ENCODE measurements at places on chromosomes 2 and 18.

GRCh38 chr2:224819075-224819474 is 102.9 kb upstream of the CCDC195 start:
- DNase-seq: no peak

DNA sequence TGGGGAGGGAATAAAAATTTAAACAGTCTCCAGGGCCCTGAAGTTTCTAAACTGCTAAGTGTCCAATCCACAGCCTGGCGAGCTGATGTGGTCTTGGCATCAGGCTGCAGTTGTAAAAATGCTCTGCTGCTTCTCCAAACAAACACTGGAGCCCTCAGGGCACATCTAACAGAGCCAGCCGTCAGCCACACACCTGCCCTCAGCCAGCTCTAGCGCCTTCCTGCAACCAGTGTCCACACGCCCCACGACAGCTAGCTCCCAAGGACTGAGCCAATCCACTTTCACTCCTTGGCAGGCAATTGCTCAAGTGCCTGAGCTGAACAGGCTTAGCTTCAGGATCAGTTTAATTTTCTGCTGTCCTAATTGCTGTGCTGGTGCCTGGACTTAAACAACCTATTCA is 446.4 kb upstream of the RAB12 start:
- no peak for DNase-seq

DNA sequence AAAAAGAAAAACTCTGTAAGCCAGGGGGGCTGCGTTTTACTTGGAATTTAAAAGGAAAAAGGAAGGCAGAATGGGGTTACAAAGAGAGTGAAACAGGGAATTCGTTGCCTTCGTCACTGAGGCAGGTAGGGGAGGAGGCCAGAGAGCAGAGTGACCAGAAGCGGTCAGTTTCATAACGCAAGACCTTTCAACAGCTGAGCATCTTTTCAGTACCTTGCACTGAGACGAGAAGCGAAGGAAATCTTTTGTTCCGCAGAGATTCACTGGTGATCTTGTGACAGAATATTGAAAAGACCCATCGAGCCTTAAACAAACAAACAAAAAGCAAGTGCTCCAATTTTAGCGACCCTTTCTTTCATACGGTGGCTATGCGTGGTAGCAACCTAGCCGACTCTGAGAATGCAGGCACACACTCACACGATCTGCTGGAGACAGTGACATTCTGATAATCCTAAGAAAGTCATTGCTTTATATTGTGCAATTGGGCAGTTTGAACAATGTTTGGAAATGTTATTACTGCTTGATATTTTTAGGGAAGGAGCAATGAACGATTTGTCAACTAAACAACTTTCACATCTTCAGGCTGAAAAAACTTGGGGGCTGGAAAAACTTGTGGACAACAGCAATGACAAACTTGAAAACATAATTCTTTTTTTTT is 93.8 kb upstream of the ODC1 start:
- no peak for DNase-seq

- no peak for DNase-seq
Measured at GRCh38 chr2:231909631-231910030, 16.6 kb downstream of the NPPC start.

GRCh38 chr2:128584296-128584890 is 265.7 kb upstream of the HS6ST1 start:
- DNase-seq: no peak

DNA sequence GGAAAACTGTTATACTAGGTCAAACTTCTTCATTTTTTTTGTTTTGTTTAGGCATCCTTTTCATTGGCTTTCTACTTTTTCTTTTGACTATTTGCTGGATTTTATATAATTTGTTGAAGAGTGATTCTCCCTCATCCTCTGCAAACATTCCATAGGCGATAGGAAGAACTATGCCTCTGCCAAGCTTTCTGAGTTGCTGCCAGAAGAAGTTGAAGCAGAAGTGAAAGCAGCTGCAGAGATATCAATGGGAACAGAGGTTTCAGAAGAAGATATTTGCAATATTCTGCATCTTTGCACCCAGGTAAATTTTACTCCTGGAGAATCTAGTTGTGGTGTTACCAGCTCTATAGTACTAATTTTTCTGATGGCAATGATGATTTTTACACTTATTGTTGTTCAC is 25.4 kb downstream of the NOP58 start:
- no peak for DNase-seq

GRCh38 chr2:151556121-151556520 is 146.4 kb downstream of the RIF1 start:
- no peak for DNase-seq

DNA sequence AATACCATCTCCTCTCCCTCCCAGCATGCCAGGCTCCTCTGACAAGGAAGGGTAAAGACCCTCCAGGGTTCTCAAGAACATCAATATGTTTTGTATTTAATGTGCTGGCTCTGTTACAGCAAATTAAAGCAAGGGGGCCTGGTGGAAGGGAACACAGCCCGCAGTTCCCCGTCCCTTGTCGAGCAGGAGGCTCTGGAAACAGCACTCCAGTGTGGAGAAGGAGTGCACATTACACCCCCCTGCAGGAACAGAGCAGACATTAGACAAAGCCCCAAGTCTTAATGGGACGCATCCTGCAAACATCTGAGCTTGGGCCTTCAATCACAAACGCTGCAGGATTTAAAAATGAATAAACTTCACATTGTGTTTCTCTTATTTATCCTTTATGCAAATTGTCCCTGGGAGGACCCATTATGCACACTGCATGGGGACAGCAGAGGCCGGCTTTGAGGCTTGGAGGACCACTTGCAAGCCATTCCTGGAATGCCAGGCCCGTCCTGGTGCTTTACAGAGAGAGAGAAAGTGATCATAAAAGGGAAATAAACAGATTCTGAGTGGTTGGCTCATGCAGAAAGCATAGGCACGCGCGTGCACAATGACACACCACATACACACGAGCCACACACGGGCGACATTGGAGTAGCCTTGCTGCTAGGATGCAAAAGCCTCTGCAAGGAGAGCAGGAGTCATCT is 328.7 kb downstream of the SMAD2 start:
- no peak for DNase-seq

DNA sequence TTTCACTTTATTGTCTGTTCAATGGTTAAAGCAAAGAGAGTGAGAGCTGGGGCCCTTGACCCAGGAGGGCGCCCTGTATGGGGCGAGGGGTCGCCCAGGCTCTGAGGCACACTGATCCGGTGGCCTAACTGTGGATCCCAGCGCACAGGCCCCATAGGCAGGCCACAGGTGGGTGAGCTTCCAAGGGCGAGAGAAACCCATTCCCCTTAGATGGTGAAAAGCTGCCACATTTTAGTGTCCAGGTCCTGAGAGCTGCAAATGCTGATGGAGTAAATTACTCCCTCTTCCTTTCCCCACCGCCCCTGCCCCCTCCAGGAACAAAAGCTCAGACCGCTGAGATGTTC is 5.9 kb upstream of the DLX2 start:
- DNase-seq: no peak

GRCh38 chr2:183248866-183249567 is 124.8 kb downstream of the NUP35 start:
- no peak for DNase-seq

- no peak for DNase-seq
Measured at GRCh38 chr2:161104054-161104553, 56.1 kb upstream of the TANK start.

GRCh38 chr2:3413697-3414096 is 34.2 kb downstream of the TRAPPC12 start:
- no peak for DNase-seq

- DNase-seq: no peak
Measured at GRCh38 chr2:50648041-50648700, 383.8 kb downstream of the NRXN1 start.

DNA sequence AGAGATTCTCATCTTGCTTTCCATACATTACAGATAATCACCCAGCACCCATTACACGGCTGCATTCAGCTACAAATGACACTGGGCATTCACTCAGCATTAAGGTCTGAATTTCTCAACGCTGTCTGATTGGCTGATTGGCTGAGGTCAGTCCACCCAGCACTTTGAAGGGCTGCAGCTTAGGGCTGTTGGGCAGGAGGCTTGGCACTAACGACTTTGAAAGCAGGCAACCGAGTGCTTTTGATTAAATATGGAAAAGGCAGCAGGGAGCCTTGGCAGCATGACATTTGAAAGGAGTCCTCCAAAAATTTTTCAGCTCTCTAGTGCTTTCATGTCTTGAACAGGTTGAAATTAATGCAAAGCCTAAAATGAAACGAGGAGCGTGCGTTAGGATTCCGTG is 253.0 kb downstream of the DCDC2C start:
- no peak for DNase-seq

GRCh38 chr18:596288-596881 is 403 bp upstream of the CLUL1 start:
- no peak for DNase-seq

GRCh38 chr18:49697757-49698524 is 115.4 kb downstream of the ACAA2 start:
- DNase-seq: no peak

DNA sequence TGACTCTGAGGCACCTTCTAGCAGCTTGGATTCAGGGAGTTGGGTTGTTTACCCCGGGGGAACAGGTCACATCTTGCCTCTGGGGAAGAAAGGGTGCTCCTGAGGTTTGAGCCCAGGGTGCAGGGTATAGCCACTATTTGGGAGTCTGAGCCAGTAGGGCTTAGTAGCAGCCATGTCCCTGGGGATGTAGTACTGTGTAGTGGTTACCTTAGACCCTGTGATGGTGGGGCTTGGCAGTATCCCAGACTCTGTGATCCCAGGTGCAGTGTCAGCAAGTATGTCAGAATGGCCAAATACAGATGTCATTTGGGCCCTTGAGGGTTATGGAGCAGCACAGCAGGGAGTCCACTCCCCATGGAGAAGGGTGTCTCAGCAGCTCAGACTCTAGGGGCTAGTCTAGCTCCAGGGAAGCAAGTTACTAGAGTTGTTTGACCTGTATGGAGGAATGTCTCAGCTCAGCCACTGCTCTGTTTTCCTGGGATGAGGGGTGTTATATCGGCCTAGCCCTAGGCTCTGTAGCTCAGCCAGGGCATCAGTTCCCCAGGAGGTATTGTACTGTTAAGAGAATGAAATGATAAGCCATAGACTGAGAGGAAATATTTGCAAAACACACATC is 151.3 kb downstream of the UBR3 start:
- DNase-seq: no peak

GRCh38 chr2:75292826-75293225 is 93.5 kb upstream of the TACR1 start:
- no peak for DNase-seq

- DNase-seq: no peak
Measured at GRCh38 chr2:83584672-83585071, 874.4 kb downstream of the SUCLG1 start.

DNA sequence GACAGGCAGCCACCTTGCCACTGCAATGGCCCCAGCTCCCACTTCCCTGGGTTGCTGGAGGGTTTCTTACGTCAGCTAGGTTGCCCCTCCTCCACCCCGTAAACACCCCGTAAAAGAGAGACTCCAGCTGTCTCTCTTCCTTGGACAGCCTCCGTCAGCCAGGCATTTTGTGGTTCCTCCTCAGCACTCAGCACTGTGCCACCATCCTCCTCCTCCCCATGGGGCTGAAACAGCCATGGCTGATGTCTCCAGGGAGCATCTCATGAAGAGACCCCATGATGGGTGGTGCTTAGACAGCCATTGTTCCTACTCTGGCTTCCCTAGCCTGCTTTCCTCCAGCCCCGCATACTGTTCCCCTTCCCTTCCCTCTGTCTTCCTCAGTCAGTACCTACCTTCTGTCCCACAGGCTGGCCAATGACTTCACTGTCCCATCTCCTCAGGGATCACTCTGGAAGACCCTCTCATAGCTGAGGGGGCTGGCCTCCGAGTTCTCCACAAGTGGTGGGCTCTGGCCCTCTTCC is 143.3 kb upstream of the SIX3 start:
- DNase-seq: no peak

- DNase-seq: no peak
Measured at GRCh38 chr18:44186001-44186400, 494.7 kb upstream of the SETBP1 start.

DNA sequence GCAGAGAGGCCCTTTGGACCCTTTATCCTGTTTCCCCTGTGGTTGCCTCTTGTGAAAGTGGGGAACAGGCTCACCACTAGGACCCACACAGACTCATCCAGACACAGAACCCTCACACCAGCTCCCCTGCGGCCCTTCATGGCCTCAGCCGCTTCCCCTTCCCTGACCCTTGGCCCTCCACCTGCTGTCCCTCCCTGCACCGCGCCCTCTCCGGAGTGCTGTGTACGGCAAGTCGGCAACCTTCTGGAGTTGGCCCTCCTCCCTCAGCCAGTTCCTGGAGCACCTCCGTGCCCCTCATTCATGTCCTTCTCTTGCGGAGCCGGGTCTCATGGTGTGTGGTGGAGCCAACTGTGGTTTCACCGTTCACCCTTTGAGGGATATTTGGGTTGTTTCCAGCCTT is 44.0 kb downstream of the CTDP1 start:
- DNase-seq: no peak

- no peak for DNase-seq
Measured at GRCh38 chr2:187976986-187977333, 314.7 kb upstream of the GULP1 start.

DNA sequence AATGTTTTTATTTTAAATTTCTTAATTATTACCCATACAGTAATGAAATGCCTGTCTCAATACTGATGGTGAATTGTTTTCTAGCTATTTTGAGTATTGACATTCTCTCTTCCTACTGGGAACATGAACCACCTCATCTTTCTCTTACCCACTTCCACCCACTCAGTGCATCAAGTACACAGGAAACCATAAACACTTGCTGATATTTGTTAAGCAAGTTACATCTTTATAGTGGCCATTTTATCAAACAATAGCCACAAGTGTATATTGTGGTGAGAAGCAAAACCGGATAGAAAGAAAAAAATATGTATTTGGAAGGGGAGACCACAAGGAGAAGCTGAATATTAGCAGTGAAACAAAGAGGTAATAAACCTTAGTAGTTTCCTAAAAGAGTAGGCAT is 368.1 kb upstream of the HNRNPA3 start:
- no peak for DNase-seq

- DNase-seq: no peak
Measured at GRCh38 chr18:45270289-45270771, 344.9 kb upstream of the SLC14A2 start.

- no peak for DNase-seq
Measured at GRCh38 chr2:152620985-152621384, 96.3 kb downstream of the PRPF40A start.

GRCh38 chr2:202105025-202105424 is 32.0 kb downstream of the KIAA2012 start:
- DNase-seq: no peak

- DNase-seq: no peak
Measured at GRCh38 chr2:74028290-74028689, 43.6 kb downstream of the TET3 start.

DNA sequence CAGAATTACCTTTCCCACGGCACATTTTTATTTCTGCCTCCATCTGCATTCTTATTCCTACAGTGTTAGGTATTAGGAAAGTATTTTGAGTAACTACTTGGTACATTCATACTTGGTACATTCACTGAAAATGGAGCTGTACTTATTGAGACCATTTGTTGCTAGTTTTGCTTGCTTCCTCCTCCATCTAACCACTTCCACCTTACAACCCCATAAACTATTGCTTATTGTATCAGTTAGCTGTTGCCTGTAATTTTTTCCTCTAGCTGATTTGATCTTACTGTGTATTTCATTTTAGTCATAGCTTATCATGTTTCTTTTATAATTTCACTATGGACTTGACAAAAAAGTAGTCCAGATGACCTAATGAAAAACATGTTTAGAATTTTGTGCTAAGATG is 50.7 kb downstream of the AFTPH start:
- no peak for DNase-seq

GRCh38 chr2:28338046-28338817 is 54.4 kb upstream of the FOSL2 start:
- peak; percentile 65 for DNase-seq

- no peak for DNase-seq
Measured at GRCh38 chr2:105052773-105053172, 14.9 kb downstream of the MRPS9 start.

- no peak for DNase-seq
Measured at GRCh38 chr2:149606251-149606811, 18.8 kb upstream of the MMADHC start.
